ENCODE measurements at places on chromosomes 6 and 20.

GRCh38 chr6:41887331-41887751, 7.8 kb downstream of the USP49 start:
- no peak for DNase-seq

DNA sequence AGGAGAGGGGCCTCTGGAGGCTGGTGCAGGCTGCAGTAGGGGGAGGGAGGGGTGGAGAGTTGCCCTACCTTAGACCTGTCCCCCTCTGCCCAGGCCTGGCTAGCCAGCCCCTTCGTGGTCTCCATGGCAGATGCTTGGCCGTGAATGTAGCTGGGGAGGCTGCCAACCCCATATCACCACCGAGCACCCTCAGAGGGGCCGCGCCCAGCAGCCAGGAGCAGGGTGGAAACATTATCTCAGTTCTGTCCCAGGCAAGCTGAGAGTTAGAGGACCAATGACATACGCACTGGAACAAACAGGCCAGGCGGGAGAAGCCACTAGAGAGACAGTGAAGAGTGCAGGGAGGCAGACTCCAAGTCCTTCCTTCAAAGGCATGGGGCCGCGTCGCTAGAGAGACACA, 66.5 kb downstream of the LRFN2 start:
- no peak for DNase-seq

DNA sequence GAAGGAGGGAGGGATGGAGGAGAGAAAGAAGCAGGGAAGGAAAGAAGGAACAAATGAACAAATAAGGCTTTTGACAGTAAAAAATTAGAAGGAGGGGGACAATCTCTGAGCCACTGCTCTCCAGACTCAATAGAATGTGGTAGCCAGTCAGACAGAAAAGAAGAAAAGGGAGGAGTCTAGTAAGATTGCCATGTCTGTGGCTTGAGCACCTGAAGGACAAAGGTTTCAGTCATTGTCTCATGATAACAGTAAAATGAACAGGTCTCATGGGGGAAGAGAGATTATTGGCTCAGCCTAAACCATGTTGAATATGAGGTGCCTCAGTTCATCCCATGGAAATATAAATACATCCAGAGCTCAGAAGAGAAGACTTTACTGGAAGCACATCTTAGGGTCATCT, 14.0 kb upstream of the LOC128125822 start:
- no peak for DNase-seq

DNA sequence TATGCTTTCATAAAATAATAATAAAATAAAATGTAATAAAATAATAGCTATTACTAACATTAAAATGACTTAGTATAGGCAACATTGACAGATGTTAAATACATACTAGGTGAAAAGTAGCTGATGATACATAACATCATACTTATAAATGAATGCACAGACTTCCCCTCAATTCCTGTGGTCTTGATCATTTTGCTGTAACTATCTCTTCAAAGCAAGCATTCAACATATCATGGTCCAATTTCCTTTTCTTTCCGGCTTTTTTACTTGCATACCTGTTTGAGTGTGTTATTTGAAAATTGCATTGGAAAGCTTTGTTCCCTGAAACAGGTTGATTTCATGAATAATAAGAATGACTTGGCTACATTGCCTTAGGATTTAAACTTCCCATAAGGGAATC, 309.3 kb downstream of the HDGFL1 start:
- DNase-seq: no peak

DNA sequence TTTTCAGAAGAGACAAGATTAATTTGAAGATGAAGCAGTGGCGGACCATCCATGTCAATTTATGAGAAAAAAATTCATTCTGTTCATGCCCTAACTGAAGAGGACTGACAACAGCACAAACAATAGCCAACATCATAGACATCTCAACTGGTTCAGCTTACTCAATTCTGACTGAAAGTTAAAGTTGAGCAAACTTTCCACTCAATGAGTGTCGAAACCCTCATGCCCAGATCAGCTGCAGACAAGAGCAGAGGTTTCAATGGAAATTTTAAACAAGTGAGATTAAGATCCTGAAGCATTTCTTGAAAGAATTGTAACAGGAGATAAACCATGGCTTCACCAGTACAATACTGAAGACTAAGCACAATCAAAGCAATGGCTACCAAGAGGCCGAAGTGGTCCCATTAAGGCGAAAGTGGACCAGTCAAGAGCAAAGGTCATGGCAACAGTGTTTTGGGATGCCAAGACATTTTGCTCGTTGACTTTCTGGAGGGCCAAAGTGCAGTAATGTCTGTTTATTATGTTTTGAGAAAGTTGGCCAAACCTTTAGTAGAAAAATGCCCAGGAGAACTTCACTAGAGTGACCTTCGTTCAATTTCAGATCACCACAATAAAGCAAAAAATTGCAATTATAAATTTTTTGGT, 6.1 kb upstream of the SFT2D1 start:
- DNase-seq: no peak

DNA sequence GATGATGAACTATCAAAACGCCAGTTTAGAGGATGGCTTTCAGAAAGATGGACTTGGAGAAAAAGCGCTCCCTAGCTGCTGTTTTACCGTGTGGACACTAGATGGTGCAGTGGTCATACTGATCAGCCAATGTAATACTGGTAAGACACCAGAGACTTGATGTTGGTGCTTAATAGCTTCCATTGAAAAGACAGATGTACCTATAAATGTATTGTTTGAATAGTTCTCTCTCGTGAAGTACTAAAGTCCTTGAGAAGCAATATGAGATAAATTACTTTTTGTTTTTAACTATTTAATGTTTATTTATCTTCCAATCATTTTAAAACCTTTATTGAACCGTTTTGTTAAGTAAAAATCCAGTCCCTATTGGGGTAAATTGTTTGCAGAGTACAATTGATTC, 63.9 kb upstream of the FUCA2 start:
- DNase-seq: no peak

- DNase-seq: no peak
These were observed 206.5 kb downstream of the JARID2 start for GRCh38 chr6:15452182-15452941.

DNA sequence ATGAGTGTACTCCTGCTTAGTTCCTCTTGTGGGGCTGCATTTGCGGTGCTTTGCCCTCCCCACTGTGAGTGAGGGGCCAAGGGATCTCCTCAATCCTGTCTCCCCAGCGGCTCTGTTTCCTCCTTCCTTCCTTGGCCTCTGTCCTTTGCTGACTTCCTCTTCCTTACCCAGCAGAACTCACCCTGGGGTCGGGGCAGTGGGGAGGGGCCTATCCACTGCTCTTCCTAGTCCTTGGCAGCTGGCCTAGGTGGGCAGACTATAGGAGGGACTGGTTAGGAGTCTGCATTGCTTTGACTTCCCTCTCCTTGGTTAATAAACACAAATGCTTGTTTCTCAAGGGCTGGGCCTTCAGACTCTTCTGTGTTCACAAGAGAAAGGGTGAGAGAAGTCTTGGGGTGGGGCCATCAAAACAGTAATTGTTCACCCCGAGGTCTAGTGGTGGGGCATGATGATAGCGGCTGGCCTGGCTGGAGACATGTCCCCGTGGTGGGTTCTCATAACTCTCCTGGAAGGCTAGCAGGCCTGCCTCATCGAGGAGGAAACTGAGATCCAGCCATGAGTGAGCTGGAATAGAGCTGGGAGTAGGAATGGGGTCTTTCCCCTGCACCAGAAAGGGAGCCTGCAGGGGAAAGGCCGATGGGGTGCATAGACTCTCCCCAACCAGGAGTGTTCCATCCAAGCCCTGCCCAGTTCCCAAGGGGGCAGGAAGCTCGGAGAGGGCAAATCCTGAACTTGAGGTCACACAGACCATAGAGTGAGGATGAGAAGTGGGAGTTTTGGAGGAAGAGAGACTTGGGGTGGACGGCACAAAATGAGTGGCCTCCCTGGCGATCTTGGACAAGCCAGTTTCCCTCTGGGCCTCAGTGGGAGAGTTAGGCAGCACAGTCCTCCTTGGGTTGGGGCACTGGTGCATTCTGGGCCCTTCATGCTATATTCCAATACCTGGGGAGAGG, 12.7 kb downstream of the FAM110A start:
- DNase-seq: no peak

DNA sequence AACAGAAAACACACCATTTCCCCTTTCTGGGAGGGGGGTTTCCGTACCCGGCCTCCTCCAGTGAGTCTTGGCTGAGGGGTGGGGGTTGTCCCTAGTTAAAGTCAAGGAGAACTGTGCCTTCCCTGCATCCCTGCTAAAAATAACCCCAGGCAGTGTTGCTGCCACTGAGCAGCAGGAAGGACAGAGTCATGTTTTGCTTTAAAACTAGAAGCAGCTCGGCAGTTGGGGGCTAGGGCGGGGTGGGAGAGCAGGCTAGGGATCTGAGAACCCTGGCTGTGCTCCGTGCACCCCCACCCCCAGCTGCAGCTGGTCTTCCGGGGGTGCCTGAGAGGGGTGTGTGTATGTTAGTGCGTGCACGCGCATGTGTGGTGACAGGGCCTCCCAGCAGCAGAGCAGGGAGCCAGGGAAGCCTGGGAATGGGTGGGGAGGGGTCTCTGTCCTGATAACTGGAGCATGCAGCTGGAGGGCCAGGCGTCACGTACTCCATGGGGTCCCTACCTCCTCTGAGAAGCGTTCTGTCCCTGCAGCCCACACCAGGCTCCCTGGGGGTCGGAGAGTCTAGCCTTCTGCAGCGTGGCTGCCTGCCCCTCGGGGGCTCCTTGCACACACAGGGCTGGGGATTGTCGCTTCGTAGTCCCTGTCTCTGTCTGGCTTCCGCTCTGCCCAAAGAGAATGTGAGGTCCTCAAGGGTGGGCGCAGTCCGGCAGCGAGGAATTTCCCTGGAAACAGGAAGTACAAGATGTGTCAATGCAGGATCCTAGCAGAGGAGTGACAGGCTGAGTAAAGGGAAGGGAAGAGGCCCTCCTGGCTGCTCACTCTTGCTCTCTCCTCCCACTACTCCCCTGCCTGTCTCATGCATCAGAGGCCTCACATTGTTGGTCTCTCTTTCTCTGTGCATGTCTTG, 16.8 kb upstream of the ARMC12 start:
- DNase-seq: no peak

DNA sequence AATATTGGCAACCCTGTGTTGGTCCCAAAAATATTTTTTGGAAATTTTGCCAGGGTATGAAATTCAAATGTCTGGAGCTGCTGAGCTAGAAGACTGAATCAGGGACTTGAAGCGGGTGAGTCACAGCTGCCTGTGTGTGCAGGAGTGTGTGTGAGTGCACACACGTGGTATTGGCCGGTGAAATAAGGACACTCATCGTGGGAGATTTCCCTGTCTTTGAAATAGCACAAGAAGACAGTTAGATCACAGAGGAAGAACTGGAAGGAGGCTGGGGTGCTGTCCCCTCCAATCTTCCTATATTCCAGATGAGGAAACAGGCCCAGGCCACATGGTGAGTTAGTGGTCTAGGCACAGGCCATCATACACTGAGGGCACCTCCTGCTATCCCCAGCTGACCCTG, 123.8 kb upstream of the MLN start:
- DNase-seq: no peak

DNA sequence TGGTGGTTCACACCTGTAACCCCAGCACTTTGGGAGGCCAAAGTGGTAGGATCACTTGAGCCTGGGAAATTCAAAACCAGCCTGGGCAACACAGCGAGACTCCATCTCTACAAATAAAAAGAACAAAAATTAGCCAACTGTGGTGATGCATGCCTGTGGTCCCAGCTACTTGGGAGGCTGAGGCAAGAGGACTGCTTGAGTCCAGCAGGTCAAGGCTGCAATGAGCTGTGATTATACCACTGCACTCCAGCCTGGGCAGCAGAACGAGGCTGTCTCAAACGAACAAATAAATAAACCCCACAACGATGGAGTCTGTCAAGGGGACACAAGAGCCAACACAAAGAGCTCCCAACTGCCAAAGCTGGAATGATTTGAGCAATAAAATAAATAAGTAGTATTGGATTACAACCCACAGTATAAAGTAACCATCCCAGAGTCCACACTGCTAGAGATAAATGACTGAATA, 13.5 kb downstream of the ZMYND8 start:
- no peak for DNase-seq

- DNase-seq: no peak
These were observed 61.7 kb upstream of the XRN2 start for GRCh38 chr20:21241406-21241805.

GRCh38 chr6:112416866-112417265, 69.7 kb downstream of the RFPL4B start:
- DNase-seq: no peak

DNA sequence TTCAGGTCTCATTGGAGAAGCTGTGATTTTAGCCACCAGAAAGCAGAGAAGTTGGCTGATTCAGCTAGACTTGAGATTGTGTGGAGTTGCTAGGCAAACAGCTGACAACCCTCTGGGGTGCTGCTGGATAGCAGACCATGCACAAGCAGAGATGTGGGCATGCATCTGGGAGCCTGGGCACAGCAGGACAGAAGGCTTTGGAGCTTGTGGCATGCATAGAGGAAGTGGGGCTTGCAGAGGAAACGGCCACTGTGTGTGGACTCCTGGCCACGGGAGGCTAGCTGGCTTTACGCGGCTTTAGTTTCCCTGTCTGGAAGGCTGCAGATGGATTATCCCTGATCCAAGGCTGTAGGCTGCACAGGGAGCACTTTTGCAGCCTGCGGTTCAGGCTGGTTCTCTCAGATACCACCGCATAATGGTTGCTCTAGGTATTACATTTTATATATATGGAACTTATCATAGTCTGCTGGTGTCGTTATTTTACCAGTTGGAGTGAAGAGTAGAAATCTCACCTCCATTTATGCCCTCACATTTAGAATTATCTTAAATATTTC, 10.4 kb downstream of the ZNF831 start:
- DNase-seq: no peak

GRCh38 chr6:148968771-148969602, 222.2 kb downstream of the UST start:
- DNase-seq: no peak

GRCh38 chr6:139007428-139007827, 19.4 kb upstream of the REPS1 start:
- no peak for DNase-seq

GRCh38 chr6:5115168-5115567, 30.0 kb downstream of the PPP1R3G start:
- DNase-seq: no peak

- DNase-seq: no peak
These were observed 24.7 kb downstream of the MRPL14 start for GRCh38 chr6:44102527-44102926.

DNA sequence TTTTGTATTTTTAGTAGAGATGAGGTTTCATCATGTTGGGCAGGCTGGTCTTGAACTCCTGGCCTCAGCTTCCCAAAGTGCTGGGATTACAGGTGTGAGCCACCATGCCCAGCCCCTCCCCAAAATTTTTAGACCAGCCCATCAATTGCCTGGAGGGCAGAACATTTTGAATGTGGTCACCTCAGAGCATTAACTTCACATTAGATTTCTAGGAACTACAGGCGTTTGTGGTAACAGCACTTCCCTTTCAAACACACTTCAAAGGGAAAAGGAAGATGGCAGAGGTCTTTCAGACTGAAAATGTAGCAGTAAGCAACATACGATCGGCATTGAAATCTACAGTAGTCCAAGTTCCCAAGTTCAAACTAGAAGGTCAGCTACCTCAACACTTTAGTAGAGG, 12.3 kb upstream of the SLA2 start:
- DNase-seq: no peak

- no peak for DNase-seq
These were observed 9.4 kb downstream of the HMGCLL1 start for GRCh38 chr6:55569638-55570037.

All from activated gamma-delta T cell (primary cell).